D721Med (cell line): ENCODE measurements at places on chromosomes 1 and 21.

DNA sequence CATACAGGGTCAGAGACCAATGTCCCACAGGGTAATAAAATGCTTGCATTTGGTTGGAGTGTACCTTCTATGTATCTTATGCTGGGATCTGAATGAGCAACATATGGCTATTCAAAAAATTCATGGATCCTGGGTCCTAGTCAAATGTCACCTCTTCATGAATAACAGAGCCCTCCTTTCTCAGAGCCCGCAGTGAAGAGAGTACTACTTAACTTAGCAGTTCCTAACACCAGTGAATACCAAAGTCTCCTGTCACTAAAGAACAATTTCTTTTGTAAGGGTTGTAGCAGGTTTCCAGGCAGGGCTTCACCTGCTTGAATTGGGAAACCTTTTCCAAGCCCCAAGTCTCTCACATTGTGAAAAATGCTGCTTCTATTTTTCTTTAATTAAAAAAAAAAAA, 483.0 kb upstream of the DEPDC1 start:
- DNase-seq: no peak

- no peak for DNase-seq
Measured at GRCh38 chr1:40663324-40664166, 1.9 kb downstream of the RIMS3 start.

- DNase-seq: no peak
Measured at GRCh38 chr21:43957128-43957571, 55.0 kb upstream of the TRAPPC10 start.

GRCh38 chr1:151508833-151509232, 2.4 kb upstream of the CGN start:
- no peak for DNase-seq

DNA sequence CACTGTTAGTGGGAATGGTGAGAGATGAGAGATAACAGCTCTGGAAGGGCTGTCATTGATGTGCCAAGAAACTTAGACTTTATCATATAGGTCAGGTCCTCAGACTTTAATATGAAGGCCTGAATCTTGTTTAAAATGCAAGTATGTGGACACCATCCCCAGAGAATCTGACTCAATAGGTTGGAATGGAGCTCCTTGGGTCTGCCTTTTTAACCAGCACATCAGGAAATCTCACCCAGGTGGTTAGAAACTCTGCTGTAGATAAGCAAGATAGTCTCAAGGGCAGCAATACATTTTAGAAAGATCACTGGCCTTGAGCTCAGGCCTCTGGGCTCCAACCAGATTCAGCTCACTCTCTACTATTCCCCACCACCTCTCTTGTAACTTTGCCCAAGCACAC, 180.4 kb downstream of the SLC44A5 start:
- no peak for DNase-seq

DNA sequence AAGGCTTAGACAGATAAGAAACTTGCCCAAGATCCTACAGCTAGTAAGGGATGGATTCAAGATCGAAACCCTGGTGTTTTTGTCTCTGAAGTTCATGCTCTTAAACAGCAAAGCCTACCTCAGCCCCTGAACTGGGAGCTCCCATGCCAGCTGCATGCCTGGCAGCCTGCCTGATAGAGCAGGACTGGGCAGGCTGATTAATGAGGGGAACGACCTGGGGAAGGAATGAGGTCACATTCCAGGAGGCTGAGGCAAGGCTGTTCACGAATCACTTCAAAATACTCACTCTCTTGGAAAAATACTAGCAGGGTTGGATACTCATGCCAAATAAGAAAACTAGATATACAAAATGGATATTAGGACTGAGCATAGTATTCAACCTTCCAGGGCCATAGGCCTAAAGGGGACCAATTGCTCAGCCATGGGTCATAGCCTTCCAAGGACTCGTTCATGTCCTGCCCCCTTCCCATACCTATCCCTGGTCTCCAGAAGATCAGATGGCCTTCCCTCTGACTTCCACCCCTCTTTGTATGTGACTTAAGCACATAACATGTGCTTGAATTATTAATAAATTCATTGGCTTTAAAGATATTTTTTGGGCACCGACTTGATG, 15.6 kb upstream of the TACSTD2 start:
- DNase-seq: no peak

- DNase-seq: no peak
Measured at GRCh38 chr1:205664399-205665017, 15.8 kb downstream of the SLC45A3 start.

- DNase-seq: no peak
Measured at GRCh38 chr1:5661196-5662085, 330.8 kb downstream of the NPHP4 start.

GRCh38 chr1:111402083-111402482, 25.5 kb downstream of the OVGP1 start:
- no peak for DNase-seq

- no peak for DNase-seq
Measured at GRCh38 chr1:20668581-20668980, 7.4 kb upstream of the DDOST start.

GRCh38 chr1:164858096-164858632, 299.2 kb downstream of the PBX1 start:
- DNase-seq: no peak

GRCh38 chr1:230113593-230114236, 46.7 kb downstream of the GALNT2 start:
- no peak for DNase-seq

- no peak for DNase-seq
Measured at GRCh38 chr1:7299994-7300393, 471.1 kb upstream of the VAMP3 start.

- no peak for DNase-seq
Measured at GRCh38 chr1:245566134-245566533, 411.3 kb downstream of the KIF26B start.

DNA sequence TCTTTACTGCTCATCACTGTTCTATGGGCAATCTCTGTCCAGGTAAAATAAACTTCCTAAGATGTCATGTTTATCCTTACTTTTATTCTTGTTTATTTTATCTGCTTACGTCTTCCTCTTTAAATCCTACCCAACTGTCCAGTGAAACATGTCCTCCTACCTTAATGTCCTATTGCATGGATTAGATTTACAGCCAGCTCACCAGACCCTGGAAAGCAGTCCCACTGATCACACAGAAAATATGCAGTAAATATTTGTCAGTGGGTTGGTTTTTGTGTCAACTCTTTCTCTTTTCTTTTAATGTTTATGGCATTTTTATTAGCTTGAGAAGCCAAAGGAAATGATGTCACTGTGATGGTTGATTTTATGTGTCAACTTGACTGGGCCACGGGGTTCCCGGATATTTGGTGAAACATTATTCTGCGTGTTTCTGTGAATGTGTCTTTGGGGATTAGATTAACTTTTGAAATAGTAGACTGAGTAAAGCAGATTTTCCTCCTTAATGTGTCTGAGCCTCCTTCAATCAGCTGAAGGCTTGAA, 258.3 kb downstream of the SRGAP2C start:
- no peak for DNase-seq

- DNase-seq: no peak
Measured at GRCh38 chr1:185974367-185975170, 240.4 kb downstream of the HMCN1 start.

DNA sequence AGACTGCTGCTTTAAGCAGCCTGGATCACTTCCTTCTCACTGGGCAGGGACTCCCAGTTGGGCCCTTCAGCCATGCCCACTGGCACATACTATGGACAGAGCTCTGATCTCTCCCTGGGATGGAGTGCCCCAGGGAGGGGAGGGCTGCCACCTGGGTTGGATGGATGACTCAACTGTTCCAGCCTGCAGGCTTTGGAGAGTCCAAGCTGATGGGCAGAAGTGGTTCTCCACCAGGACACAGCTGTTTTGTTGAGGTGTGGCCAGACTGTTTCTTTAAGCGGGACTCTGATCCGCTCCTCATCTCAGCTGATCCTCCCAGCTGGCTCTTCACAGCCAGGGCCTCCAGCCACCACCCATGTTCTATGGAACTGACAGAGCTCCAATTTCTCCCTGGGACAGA, 166.9 kb downstream of the MAGI3 start:
- DNase-seq: no peak

DNA sequence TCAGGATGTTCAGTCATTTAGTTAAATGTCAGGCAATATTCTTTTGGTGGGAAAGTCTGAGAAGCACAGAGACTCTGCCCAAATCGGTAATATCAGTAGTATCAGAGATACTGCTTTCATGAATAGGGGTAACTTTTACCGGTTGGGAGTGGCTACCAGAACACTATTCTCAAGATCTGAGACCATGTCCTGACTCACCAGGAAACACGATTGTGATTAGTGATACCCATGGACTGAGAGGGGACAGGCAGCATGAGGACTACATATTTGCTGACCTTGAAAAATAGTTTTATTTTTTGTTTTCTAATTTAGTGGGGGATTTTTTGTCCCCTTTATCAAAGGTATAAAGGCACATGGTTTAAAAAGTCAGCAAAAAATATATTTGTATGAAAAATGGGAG, 76.0 kb upstream of the NEK2 start:
- DNase-seq: no peak

GRCh38 chr1:155277902-155278688, 832 bp downstream of the HCN3 start:
- DNase-seq: no peak

GRCh38 chr1:15430787-15431570, 7.3 kb upstream of the CTRC start:
- DNase-seq: peak; percentile 47

GRCh38 chr1:164805399-164805798, 246.4 kb downstream of the PBX1 start:
- no peak for DNase-seq

GRCh38 chr1:37989361-37989930, 376 bp downstream of the SF3A3 start:
- DNase-seq: no peak

GRCh38 chr1:91501523-91501851, 836 bp downstream of the CDC7 start:
- no peak for DNase-seq

- no peak for DNase-seq
Measured at GRCh38 chr1:159051436-159051835, 25.1 kb downstream of the AIM2 start.

GRCh38 chr1:118136187-118136941, 48.7 kb downstream of the SPAG17 start:
- DNase-seq: no peak

DNA sequence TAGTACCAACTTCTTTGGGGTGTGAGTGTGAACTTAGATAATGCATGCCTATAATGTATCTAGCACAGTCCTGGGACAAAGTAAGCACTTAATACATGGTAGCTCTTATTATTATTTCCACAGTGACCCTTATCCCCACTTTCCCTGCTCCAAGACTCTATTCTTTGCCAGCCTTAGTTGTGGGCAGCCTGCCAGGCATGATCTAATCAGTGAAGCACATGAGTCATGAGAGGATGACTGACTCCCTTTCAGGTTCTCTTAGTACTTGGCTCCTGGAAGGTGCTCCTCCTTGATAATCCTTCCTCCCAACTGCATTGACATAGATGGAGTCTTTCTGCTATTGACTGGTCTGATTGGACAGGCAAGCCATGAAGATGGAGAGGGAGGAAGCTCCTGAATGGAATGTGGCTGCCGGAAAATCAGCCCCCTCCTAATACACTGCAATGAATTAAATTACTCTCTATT, 17.4 kb upstream of the GNG12 start:
- DNase-seq: no peak

DNA sequence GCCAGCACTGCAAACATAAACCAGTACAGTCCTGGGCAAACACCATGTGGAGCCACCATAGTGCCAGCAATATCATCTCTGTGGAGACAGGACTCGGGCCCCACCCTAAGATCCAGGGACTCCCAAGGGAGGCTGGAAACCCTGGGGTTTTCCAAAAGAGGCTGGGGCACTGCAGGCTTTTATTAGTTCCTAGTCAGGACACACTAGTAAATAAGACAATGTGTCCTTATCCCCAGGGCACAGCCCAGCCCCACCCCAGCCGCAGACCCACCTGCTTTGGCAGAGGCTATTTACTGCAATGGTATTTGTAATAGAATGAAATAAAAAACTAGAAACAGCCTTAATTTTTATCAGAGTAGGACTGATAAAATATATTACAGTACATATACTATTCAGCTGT, 486 bp upstream of the GJB3 start:
- no peak for DNase-seq

DNA sequence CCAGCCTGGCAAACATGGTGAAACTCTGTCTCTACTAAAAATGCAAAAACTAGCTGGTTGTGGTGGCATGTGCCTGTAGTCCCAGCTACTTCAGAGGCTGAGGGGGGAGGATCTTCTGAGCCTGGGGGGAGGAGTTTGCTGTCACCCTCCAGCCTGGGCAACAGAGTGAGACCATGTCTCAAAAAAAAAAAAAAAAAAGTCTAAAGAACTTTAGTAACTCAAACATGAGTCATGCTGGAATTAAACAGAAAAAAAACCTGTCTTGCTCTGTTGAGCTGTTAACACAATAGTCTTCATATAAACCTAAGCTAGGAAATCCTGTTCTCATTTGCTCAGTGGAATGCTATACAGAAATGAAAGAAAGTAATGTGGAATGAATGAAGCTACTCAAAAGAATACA, 16.7 kb upstream of the DISP1 start:
- DNase-seq: no peak

GRCh38 chr1:79777481-79778219, 771.1 kb upstream of the ADGRL4 start:
- DNase-seq: no peak

DNA sequence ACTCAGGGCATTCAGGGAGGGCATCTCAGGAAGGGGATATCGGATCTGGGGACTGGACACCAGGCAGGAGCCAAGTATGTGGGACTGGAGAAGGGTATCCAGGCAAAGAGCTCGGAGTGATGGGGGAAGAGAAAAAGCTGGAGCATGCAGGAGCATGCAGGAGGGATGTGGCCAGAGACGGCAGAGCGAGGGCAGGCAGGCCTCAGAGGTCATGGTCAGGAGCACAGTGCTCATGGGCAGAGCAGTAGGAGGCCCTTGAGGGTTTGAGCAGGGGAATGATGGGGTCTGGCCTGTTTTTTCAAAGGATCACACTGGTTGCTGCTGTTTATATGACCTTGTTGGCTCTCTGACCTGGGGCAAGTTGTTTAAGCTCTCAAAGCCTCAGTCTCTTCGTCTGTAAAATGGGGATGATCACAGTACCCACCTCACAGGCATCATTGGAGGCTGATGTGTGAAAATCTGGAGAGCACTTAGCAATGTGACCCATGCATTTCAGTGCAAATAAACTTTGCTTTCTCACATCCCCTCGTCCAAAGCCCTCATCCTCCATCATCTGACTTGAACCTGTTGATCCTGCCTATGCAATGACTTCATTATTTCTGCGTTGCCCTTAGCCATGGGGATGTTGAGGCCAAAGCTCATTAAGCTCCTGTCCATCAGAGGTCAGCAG, 273.1 kb downstream of the MATN1 start:
- DNase-seq: no peak

DNA sequence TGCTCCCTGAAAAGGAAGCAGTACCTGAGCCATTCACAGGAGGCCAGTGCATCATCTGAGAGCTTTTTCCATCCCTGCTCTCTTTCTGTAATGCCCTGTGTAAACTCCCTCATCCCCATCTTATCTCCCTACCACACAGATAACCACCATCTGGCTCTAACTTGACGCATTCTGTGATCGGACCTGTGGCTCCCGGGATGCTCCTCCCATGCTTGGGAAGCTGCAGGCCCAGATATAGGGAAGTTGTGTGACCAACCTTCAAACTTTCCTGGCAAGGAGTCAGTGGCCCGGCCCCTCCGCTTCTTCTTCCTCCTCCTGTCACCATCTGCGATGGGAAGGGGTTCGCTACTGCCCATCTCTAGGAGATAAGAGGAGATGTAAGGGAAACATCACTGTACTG, 21.1 kb downstream of the MKNK1 start:
- no peak for DNase-seq
